Left ventricle myocardium inferior (tissue), 1 donor: ENCODE measurements at places on chromosomes 5 and 9.
A peak's percentile ranks its signal among the peaks of the same experiment; 100 is the strongest.

GRCh38 chr9:69174616-69175463 lies 763 bp downstream of the TJP2 start:
- H3K27me3 ChIP-seq: no peaks in the 10 kb centered on the region
- H3K36me3 ChIP-seq: no peaks in the 10 kb centered on the region
- peaks cover 93% of the 10 kb centered on the region for H3K4me1 ChIP-seq
- peak overlapping the region; percentile 79 for H3K4me3 ChIP-seq
- DNase-seq: no peak

- no peak overlapping the region for H3K27ac ChIP-seq
- H3K4me1 ChIP-seq: no peaks in the 10 kb centered on the region
- H3K4me3 ChIP-seq: no peak overlapping the region
- H3K27me3 ChIP-seq: no peaks in the 10 kb centered on the region
Measured at GRCh38 chr9:15873573-15874177, 320.8 kb downstream of the CCDC171 start.

- DNase-seq: peak; percentile 63
- H3K27me3 ChIP-seq: no peaks in the 10 kb centered on the region
- H3K27ac ChIP-seq: peak overlapping the region; percentile 95
Measured at GRCh38 chr5:72452515-72453245, 54.5 kb downstream of the ZNF366 start.

DNA sequence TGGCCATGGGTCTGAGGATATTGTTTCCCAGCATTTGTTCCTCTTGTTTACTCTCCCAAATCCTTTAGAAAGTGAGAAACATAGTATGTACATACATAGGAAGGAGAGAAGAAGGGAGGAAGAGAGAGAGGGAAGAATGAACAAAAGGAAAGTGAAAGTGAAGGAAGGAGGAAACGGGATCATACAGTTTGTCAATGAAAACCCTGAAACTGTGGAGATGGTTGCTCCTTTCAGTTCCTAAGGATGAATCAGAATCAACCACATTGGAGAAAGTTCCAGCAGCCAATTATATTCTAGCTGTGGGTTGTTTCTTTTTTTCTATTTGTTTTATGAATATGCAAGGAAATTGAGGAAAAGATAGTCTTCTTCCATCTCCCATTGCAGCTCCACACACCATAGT lies 396.5 kb downstream of the MLLT3 start:
- no peaks in the 10 kb centered on the region for H3K27me3 ChIP-seq
- no peak for DNase-seq
- no peaks in the 10 kb centered on the region for H3K36me3 ChIP-seq
- no peak overlapping the region for H3K27ac ChIP-seq
- no peak overlapping the region for H3K4me3 ChIP-seq
- no peaks in the 10 kb centered on the region for H3K4me1 ChIP-seq

- H3K27me3 ChIP-seq: no peaks in the 10 kb centered on the region
- no peak for DNase-seq
- H3K4me3 ChIP-seq: peak overlapping the region; percentile 42
- H3K4me1 ChIP-seq: peaks cover 13% of the 10 kb centered on the region
- no peaks in the 10 kb centered on the region for H3K36me3 ChIP-seq
Measured at GRCh38 chr5:160133918-160134304, 14.7 kb upstream of the PWWP2A start.

DNA sequence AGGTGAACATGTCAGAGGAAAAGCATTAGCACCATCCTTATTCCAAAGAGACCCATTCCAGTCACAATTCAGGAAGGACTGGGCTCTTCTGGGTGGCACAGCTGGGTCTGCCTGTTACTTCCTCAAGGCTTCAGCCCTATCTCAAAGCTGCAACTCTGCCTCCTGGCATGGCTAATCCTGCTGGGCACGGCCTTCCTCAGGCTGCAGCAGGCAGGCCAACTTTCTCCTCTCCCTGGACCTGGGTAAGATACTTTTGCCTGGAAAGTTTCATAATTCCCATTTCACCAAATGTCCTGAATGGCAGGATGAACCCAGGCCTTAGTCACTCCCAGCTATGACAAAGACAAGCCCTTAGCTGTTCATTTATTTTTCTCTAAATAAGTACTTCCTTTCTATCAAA lies 50.1 kb downstream of the MACROH2A1 start:
- no peak overlapping the region for H3K27ac ChIP-seq
- DNase-seq: no peak
- peaks cover 31% of the 10 kb centered on the region for H3K4me1 ChIP-seq
- H3K36me3 ChIP-seq: peaks cover 47% of the 10 kb centered on the region
- H3K4me3 ChIP-seq: no peak overlapping the region

DNA sequence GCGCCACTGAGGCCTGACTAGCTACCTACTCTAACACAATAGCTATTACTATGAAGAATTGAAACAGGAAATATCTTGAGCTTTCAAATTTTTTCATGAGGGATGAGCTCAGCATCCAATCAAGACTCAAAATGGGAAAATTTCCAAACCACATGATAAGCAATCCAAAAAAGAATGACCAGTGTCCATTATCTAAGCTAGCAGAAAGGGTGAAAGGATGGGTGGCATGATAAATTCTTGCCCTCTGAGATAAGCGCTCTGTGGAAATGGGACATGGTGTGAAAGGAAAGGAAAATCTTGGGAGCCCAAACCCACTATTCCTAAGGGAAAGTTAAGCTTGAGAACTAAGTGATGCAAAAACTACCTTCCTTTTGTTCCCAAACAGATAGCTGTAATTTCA lies 170.2 kb upstream of the NREP start:
- peaks cover 2% of the 10 kb centered on the region for H3K4me1 ChIP-seq
- no peaks in the 10 kb centered on the region for H3K36me3 ChIP-seq
- no peak for DNase-seq
- no peaks in the 10 kb centered on the region for H3K27me3 ChIP-seq
- no peak overlapping the region for H3K27ac ChIP-seq
- no peak overlapping the region for H3K4me3 ChIP-seq

DNA sequence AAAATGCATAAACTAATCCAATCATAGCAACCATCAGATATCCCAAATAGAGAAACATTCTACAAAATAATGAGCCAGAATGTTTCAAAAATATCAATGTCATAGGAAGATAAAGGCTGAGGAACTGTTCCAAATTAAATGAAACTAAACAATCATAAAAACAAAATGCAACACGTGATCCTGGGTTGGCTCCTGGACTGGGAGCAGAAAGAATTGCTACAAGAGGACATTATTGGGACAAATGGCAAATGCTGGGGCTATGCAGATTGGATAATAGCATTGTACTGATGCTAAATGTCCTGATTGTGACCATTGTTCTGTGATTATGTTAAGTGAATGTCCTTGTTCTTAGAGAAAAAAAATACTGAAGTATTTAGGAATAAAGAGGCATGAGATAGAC lies 54.2 kb upstream of the AKNA start:
- H3K27ac ChIP-seq: no peak overlapping the region
- no peaks in the 10 kb centered on the region for H3K4me1 ChIP-seq
- H3K27me3 ChIP-seq: peaks cover 3% of the 10 kb centered on the region
- no peak overlapping the region for H3K4me3 ChIP-seq
- DNase-seq: no peak

DNA sequence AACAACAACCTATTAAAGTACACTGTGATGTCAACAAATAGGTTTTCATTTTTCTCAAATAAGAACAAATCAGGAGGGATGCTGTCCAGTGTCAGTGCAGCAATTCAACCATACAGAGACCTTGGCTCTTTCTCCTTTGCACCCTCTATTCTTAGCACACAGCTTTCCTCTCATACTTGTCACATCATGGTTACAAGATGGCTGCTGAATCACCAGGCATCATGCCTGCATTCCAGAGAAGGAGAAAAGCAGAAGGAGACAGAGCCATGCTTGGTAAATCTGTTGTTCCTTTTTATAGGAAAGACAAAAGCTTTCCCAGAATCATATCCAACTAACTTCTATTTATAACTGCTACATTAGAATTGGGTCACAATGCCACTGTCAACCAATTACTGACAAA lies 124.7 kb upstream of the VLDLR start:
- H3K36me3 ChIP-seq: no peaks in the 10 kb centered on the region
- DNase-seq: no peak
- H3K4me1 ChIP-seq: peaks cover 61% of the 10 kb centered on the region
- H3K4me3 ChIP-seq: no peak overlapping the region
- no peaks in the 10 kb centered on the region for H3K27me3 ChIP-seq

DNA sequence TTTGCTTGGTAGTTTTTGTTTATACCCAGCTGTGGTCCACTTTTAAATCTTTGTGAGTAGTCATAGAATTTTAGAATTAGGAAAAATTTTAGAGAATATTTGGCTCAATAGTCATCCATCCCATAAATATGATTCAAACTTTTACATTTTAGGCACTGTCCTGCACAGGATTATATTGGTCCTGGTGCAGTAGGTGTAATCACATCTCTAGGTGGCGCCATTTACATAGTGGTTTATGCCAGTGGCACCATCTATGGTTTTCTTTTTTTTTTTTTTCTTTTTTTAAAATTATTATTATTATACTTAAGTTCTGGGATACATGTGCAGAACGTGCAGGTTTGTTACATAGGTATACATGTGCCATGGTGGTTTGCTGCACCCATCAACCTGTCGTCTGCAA lies 260.7 kb upstream of the KCNN2 start:
- DNase-seq: no peak
- no peaks in the 10 kb centered on the region for H3K4me1 ChIP-seq
- H3K27me3 ChIP-seq: no peaks in the 10 kb centered on the region
- no peak overlapping the region for H3K4me3 ChIP-seq
- H3K27ac ChIP-seq: no peak overlapping the region
- no peaks in the 10 kb centered on the region for H3K36me3 ChIP-seq

- no peak overlapping the region for H3K4me3 ChIP-seq
- H3K4me1 ChIP-seq: peaks cover 26% of the 10 kb centered on the region
- H3K27me3 ChIP-seq: no peaks in the 10 kb centered on the region
- H3K36me3 ChIP-seq: no peaks in the 10 kb centered on the region
- H3K27ac ChIP-seq: no peak overlapping the region
Measured at GRCh38 chr5:103356350-103357091, 98.0 kb downstream of the MACIR start.

GRCh38 chr9:133135146-133135745 lies 14.2 kb upstream of the RALGDS start:
- DNase-seq: no peak
- no peaks in the 10 kb centered on the region for H3K27me3 ChIP-seq

GRCh38 chr5:142012186-142012785 lies 541 bp downstream of the GNPDA1 start:
- no peaks in the 10 kb centered on the region for H3K27me3 ChIP-seq
- H3K36me3 ChIP-seq: peaks cover 16% of the 10 kb centered on the region
- H3K4me3 ChIP-seq: peak overlapping the region; percentile 81
- DNase-seq: peak; percentile 49

- DNase-seq: no peak
- no peak overlapping the region for H3K4me3 ChIP-seq
- no peaks in the 10 kb centered on the region for H3K4me1 ChIP-seq
- no peak overlapping the region for H3K27ac ChIP-seq
Measured at GRCh38 chr5:163475411-163475810, 15.0 kb downstream of the HMMR start.

- DNase-seq: no peak
- no peaks in the 10 kb centered on the region for H3K4me1 ChIP-seq
- no peak overlapping the region for H3K27ac ChIP-seq
Measured at GRCh38 chr9:121160025-121160424, 41.6 kb downstream of the RAB14 start.

- peaks cover 43% of the 10 kb centered on the region for H3K36me3 ChIP-seq
- peaks cover 9% of the 10 kb centered on the region for H3K4me1 ChIP-seq
- no peaks in the 10 kb centered on the region for H3K27me3 ChIP-seq
Measured at GRCh38 chr9:37540634-37541033, 35.5 kb downstream of the FBXO10 start.

DNA sequence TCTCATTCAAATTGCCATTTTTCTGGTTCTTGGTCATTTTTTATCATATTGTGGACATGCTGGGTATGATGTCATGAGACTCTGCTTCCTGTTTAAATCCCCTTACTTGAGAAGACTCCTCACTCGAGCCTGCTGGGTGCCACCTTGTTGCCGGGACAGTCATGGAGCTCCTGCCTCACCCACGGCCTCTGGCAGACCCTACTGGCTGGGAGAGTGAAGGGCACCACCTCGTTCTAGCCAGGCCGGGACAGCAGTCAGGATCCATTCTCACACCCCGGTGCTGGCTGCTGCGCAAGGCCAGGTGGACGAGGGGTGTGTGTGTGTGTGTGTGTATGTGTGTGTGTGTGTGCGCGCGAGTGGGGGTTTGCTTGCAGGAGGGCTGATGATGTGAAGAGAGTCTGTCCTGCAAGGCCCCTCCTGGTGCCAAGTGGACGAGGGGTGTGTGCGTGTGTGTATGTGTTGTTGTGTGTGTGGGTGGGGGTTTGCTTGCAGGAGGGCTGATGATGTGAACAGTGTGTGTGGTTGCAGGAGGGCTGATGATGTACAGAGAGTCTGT lies 4.4 kb downstream of the CEP72 start:
- DNase-seq: no peak
- peaks cover 15% of the 10 kb centered on the region for H3K4me1 ChIP-seq
- H3K27me3 ChIP-seq: no peaks in the 10 kb centered on the region
- peaks cover 26% of the 10 kb centered on the region for H3K36me3 ChIP-seq

DNA sequence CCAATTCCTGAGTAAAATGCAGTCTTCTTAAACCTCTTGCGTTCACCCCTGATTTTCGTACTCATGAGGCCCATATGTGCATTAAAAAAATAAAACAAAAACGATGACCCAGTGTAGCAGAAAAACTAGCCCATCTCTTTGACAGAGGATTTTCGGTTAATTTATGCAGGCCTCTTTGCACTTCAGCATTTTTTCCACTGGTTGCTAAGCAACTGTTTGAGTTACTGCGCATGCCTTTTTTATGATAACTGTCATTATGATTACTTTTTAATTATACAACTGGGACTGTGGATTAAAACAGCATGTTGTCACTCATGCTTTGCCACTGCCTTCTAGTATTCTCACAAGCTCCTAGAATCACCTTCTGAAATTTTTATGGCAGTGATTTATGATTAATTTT lies 165.0 kb downstream of the SMARCA2 start:
- H3K4me3 ChIP-seq: no peak overlapping the region
- H3K27me3 ChIP-seq: no peaks in the 10 kb centered on the region
- H3K27ac ChIP-seq: no peak overlapping the region
- H3K4me1 ChIP-seq: peaks cover 22% of the 10 kb centered on the region
- peaks cover 32% of the 10 kb centered on the region for H3K36me3 ChIP-seq

- H3K27ac ChIP-seq: peak overlapping the region; percentile 92
- peaks cover 91% of the 10 kb centered on the region for H3K4me1 ChIP-seq
- H3K27me3 ChIP-seq: no peaks in the 10 kb centered on the region
Measured at GRCh38 chr9:137194909-137195308, 5.6 kb downstream of the TPRN start.

GRCh38 chr9:106417685-106418084 lies 445.3 kb upstream of the ZNF462 start:
- no peaks in the 10 kb centered on the region for H3K27me3 ChIP-seq
- no peak overlapping the region for H3K4me3 ChIP-seq
- H3K27ac ChIP-seq: no peak overlapping the region
